CD8-positive, alpha-beta memory T cell (primary cell): ENCODE measurements at places on chromosomes 12 and 14.

DNA sequence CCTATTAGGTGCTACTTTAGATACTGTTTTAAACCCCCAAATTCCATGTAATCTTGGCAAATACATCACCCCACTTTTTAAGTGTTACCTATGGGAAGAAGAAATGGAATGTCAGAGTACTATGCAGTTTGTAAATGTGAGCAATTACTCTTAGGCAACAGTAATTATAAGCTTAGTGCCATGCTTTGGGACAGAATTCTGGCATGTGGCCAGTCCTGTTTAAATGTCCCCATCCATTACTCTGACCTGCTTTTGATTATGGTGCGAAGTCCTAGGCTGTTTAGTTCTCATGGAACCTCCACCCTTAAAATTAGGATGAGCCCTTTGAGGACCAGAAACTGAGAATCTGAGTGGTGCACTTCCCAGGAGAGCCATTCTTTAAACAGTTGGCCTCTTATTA, 321.4 kb upstream of the RGS6 start:
- no peaks in the 10 kb centered on the region for H3K36me3 ChIP-seq
- DNase-seq = no peak
- no peak overlapping the region for H3K27ac ChIP-seq
- H3K27me3 ChIP-seq = no peaks in the 10 kb centered on the region

DNA sequence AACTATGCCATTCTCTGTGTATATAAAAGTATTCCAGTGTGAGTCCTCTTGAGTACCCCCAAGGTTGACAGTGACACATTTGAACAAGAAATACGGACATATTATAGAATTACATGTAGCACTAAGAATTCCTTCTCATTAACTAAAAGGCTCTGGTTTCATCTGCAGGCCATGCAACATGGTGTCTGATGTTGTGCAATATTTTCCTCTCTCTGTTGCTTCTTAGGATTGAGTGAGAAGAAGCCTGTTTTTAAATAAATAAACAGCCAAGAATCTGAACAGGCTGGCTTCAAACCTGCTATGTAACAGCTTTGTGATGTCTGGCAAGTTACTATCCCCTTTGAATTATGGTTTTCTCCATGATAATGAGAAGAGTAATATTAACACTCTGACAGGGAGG, 22.2 kb upstream of the CCER1 start:
- no peaks in the 10 kb centered on the region for H3K27me3 ChIP-seq
- no peaks in the 10 kb centered on the region for H3K4me1 ChIP-seq
- H3K27ac ChIP-seq = no peak overlapping the region
- no peak overlapping the region for H3K4me3 ChIP-seq
- no peak for DNase-seq

GRCh38 chr14:75128596-75128990, 1.7 kb upstream of the NEK9 start:
- H3K27me3 ChIP-seq = no peaks in the 10 kb centered on the region
- peaks cover 36% of the 10 kb centered on the region for H3K4me1 ChIP-seq
- H3K36me3 ChIP-seq = peaks cover 4% of the 10 kb centered on the region
- H3K27ac ChIP-seq = no peak overlapping the region

DNA sequence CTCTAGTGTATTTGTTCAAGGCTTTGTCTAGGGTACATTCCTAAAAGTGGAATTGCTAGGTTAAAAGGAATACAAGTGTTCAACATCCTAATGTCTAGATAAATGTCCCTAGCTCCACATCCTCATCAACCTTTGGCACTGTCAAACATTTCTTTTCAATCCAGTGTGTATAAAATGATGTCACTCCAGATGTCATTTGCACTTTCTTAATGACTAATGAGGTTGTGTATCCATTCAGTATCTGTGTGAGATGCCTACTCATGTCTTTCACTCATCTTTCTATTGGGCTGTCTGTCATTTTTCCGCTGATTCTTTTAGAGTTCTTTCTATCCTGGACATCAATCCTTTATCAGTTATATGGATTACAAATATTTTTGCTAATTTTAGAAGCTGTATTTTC, 43.3 kb downstream of the ARMH4 start:
- H3K36me3 ChIP-seq = no peaks in the 10 kb centered on the region
- H3K27ac ChIP-seq = no peak overlapping the region
- H3K27me3 ChIP-seq = no peaks in the 10 kb centered on the region
- H3K4me3 ChIP-seq = no peak overlapping the region
- no peak for DNase-seq

DNA sequence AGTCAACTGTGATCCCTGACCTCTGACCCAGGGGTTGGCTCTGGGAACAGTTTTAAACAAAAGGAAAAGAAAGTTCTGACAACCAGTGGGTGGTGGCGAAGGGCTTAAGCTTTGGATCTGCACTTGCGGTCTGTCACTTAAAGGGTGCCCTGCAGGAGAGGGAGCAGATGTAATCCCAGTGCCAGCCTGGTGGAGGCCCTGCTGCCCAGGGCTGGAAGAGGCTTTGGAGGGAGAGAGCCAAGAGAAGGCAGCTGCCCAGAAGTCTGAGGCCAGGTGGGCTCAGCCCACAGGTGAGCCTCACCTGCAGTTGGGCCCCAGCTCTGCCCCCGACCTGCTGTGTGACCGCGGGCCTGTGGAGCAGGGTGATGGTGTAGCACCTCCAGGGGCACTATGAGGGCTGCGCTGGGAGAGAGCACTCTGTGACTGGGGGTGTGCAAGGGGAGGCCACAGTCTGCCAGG, 19.1 kb downstream of the SH2B3 start:
- no peaks in the 10 kb centered on the region for H3K27me3 ChIP-seq
- peaks cover 7% of the 10 kb centered on the region for H3K36me3 ChIP-seq
- H3K4me1 ChIP-seq = peaks cover 59% of the 10 kb centered on the region
- H3K27ac ChIP-seq = no peak overlapping the region
- no peak overlapping the region for H3K4me3 ChIP-seq

DNA sequence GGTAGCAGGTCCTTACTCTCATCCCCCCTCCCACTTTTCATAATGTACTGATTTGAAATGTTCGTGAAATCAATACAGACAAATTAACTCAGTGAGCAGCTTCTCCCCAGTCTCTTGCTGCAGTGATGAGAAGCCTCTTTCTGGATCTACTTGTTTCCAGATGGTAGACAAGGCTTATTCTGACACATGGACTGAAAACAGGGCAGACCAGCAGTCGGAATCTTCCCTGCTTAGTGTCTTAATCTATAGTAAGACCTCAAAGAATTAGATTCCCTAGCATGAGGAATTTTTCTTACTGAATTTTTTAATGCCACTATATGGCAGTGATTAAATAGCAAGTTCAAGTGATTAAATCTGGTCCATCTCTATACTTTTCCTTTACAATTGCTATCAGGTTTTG, 120.1 kb downstream of the RGS6 start:
- H3K27me3 ChIP-seq = no peaks in the 10 kb centered on the region
- no peaks in the 10 kb centered on the region for H3K36me3 ChIP-seq
- no peak for DNase-seq
- no peak overlapping the region for H3K4me3 ChIP-seq
- H3K4me1 ChIP-seq = no peaks in the 10 kb centered on the region

GRCh38 chr12:3182426-3182825, 105.2 kb downstream of the TSPAN9 start:
- H3K27ac ChIP-seq = no peak overlapping the region
- DNase-seq = no peak
- H3K36me3 ChIP-seq = no peaks in the 10 kb centered on the region
- no peaks in the 10 kb centered on the region for H3K4me1 ChIP-seq
- no peaks in the 10 kb centered on the region for H3K27me3 ChIP-seq

DNA sequence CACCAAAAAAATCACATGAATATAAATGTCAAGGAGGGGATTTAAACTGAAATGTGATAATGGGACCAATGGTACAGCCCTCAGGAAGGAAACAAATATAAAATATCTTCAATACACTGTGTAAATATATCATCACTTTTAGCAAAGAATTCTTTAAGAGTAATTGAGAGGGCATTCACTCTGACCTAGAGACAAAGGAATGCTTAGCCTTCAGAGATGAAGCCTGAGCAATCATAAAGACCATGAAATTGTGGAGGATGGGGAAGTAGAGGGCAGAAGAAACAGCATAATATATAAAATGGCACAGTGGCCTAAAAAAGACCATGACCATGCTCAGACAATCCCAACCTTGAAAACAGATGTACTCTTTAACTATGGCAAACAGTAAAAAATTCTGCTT, 20.4 kb downstream of the YAF2 start:
- DNase-seq = no peak
- no peaks in the 10 kb centered on the region for H3K27me3 ChIP-seq
- H3K4me3 ChIP-seq = no peak overlapping the region

- H3K27ac ChIP-seq = peak within 1 kb of the TSS; percentile 88
- DNase-seq = peak; percentile 97
- peaks cover 33% of the 10 kb centered on the region for H3K4me1 ChIP-seq
- H3K36me3 ChIP-seq = no peaks in the 10 kb centered on the region
- H3K4me3 ChIP-seq = peak within 1 kb of the TSS; percentile 81
- H3K27me3 ChIP-seq = no peaks in the 10 kb centered on the region
These were observed at the start of the genes ATG2B and GSKIP for GRCh38 chr14:96362965-96363750. Gene ATG2B (minus strand): TSS chr14:96363341. CDS start chr14:96362976, 365 bp downstream. Gene GSKIP (plus strand): TSS chr14:96363526. CDS start chr14:96382248, 18,722 bp downstream.

- H3K4me3 ChIP-seq = no peak overlapping the region
- H3K36me3 ChIP-seq = no peaks in the 10 kb centered on the region
- H3K27ac ChIP-seq = no peak overlapping the region
- H3K27me3 ChIP-seq = no peaks in the 10 kb centered on the region
These were observed 11.6 kb downstream of the BHLHE41 start for GRCh38 chr12:26113181-26113654.

- H3K4me3 ChIP-seq = no peak overlapping the region
- no peaks in the 10 kb centered on the region for H3K4me1 ChIP-seq
- no peak overlapping the region for H3K27ac ChIP-seq
- H3K36me3 ChIP-seq = no peaks in the 10 kb centered on the region
These were observed 113.4 kb downstream of the RALGAPA1 start for GRCh38 chr14:35695647-35696046.

GRCh38 chr12:69513297-69513696, 43.1 kb downstream of the FRS2 start:
- no peaks in the 10 kb centered on the region for H3K36me3 ChIP-seq
- H3K27me3 ChIP-seq = no peaks in the 10 kb centered on the region
- H3K27ac ChIP-seq = no peak overlapping the region

- no peak overlapping the region for H3K27ac ChIP-seq
- H3K4me1 ChIP-seq = peaks cover 7% of the 10 kb centered on the region
- H3K36me3 ChIP-seq = no peaks in the 10 kb centered on the region
- no peaks in the 10 kb centered on the region for H3K27me3 ChIP-seq
These were observed 15.9 kb downstream of the ETNK1 start for GRCh38 chr12:22640851-22641250.
